Fibroblast of skin of right quadriceps (primary cell): ENCODE measurements at places on chromosomes 12 and 14.

GRCh38 chr12:87152841-87153528 is 876.2 kb downstream of the C12orf50 start:
- no peak for DNase-seq

DNA sequence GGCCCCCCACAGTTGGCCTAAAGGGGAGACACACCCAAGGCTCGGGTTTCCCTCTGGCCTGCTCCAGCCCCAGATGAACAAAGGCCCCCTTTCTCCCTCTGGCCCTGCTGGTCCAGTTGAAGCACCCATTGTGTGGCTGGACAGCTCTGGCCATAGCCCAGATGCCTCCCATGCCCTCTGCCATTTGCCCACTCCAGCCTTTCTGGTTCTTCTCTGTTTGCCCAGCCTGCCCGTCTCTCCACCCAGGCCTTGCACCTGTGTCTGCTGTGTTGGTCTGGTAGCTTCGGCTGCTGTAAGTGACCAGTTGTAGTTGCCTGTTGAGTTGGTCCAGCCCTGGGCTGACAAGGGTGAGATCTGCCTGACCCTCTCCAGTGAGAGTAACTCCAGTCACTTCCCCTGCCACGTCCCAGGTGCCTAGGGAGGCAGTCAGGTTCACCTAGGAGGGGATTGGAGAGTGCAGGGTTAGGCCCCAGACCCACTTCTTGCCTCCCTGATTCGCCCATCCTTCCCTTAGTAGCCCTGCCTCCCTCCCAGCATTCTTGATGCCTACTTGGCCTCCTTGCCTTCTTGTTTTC is 3.0 kb downstream of the B4GALNT1 start:
- no peak for DNase-seq

GRCh38 chr14:64508215-64508776 is 3.7 kb downstream of the ZBTB1 start:
- DNase-seq, result no peak

GRCh38 chr14:53948205-53948884 is 8.3 kb downstream of the BMP4 start:
- DNase-seq, result no peak

- no peak for DNase-seq
Measured at GRCh38 chr12:103529306-103529705, 33.5 kb upstream of the C12orf42 start.

DNA sequence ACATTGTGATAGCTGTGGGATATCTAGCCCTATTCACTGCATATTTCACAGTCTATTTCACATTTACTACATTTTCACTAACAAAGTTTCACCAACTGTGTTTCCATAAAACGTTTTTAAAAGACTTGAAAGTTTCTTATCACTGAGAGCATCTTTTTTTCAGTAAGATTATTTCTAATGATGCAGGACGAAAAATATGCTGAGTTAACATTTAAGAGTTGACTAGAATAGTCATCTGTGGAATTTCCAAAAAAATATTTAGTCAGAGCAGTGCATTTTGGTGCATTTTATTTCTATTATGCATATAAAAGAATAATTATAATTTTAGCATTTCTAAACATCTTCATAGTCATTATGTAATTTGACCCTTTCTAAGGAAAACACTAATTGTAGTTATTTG is 143.8 kb upstream of the CLEC14A start:
- DNase-seq, result no peak

GRCh38 chr12:101927999-101928398 is 50.6 kb downstream of the DRAM1 start:
- DNase-seq, result no peak

DNA sequence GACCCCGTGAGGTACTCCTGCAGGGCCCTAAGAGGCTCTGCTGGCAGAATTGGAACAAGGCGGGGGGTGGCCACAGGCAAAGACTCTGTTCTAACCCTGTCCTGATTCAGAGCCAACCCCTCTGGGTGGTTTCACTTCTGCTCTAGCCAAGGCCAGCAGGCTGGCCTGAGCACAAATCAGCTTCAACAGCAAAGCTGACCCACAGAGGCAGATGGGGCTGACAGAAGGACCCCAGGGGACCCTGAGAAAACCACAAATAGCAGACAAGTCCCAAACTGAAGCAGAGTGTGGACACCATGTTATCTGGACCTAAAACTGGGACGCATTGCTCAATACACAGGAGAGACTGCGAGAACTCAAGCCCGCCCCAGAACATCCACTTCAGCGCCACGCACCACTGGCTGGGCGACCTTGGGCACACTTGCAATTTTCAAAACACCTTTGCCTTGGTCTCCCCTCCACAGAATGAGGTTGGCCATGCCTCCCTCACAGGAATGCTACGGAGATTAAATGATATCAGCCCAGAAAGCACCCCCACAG is 76.4 kb upstream of the DICER1 start:
- no peak for DNase-seq

- DNase-seq, result no peak
Measured at GRCh38 chr14:76117789-76118484, 33.8 kb upstream of the GPATCH2L start.

DNA sequence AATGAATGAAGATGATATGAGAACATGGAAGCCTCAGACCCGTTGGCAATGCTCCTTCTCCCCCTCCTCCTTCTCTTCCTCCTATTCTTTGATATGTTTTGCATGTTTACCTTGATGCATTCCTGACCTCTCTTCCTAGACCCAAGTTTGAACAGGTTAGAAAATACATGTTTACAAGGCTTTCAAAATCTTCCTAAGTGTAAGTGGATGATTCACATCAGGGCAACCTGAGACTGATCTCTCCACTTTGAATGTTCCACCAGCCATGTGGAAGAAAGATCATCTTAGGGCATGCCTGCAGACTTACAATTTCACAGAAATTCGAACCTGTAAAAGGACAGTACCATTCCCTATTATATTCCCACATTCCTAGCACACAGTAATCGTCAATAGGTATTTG is 18.0 kb upstream of the LDHB start:
- DNase-seq, result no peak

DNA sequence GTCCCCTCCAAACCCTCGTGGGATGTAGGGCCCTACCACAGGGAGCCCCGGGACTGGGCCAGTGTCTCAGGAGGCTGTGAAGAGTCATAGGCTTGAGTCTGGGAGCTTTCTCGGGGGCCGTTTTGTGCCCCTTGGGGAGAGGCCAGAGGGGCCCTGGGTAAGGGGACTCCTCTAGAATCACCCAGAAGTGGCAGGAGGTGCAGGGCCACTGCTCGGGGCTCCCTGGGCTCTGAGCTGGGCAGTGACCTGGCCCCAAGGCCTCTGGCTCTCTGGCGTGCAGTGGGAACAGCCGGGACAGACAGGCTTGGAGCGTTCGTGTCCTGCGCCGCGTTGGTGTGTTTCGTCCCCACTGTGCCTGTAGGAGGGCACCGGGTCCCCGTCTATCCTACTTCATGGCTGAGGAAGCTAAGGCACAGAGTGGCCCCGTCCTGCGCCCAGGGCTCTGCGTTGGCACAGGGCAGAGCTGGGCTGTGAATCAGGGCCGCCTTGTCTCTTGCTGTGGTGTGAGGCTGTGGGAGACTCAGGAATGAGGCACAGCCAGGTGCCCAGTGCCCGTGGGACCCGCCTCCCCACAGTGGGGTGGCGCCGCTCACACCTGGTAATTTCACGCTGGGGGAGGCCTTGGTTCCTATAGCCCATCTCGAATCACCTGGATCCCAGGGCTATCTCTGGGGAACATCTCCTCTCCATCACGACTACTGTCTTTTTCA is 23.8 kb upstream of the KIF26A start:
- no peak for DNase-seq

DNA sequence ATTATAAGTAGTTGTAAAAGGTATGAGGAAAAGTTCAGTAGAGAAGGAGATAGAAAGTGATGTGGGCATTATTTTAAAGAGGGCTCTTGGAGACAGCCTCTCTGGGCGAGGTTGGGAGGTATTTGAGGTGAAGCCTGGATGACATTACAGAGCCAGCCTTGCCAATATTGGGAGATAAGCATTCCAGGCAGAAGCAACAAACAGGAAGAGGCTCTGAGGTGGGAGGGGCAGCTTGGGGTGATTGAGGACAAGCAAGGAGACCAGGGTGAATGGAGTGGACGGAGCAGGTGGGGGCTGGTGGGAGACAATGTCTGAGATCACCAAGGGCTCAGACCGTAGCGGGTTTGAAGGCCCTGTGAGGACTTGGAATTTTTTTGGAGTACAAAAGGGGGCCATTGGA is 87.3 kb downstream of the DYRK2 start:
- DNase-seq, result no peak

DNA sequence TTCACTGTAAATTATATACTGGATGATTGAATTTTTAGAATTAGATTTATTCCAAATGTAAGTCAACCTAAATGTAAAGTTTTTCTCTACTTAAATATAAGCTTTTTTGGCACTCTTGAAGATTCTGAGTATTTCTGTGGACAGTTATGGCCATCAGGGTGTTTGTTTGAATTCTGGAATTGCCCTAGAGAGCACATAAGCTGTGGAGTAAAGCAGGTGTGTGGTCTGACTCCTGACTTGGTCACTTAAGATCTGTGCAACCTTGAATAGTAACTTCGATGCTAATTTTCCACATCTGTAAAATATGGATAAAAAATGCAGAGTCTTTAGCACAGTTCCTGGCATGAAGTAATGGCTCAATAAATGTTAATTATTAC is 64.4 kb downstream of the FUT8 start:
- DNase-seq, result no peak

GRCh38 chr14:68390741-68391140 is 402.1 kb downstream of the ZFP36L1 start:
- no peak for DNase-seq

- DNase-seq, result peak; percentile 82
Measured at GRCh38 chr12:46386877-46387629, 14.5 kb upstream of the SLC38A2 start.

DNA sequence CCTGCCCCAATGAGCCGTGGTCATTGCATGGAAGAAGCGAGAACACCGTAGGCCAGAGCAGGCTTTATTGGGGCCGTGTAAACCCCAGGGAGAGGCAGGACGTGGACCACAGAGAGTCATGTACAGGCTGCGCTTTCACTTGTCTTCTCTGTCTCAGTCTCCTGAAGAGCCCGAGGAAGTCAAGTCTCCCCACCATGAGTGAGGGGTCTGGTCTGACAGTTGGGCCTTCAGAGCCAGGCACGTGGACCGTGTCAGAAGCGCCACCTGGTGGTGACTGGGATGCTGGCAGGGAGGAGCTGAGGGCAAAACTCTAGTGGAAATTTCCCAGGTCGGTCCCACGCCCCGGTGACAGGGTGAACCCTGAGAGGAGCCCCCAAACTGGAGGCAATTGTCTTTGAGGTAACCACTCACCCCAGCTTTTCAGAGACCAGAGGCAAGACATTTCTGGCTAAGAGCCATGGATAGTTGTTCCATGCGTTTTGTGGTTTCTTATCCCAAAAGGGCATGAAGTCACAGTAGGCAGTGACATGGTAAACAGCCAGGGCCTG is 17.4 kb downstream of the RPS6KL1 start:
- DNase-seq, result peak; percentile 50

- DNase-seq, result no peak
Measured at GRCh38 chr14:94597788-94598187, 14.4 kb upstream of the SERPINA3 start.

GRCh38 chr12:131737150-131737827 is 26.4 kb downstream of the SFSWAP start:
- peak; percentile 28 for DNase-seq

- peak; percentile 5 for DNase-seq
Measured at GRCh38 chr12:18148961-18149360, 59.0 kb upstream of the RERGL start.

DNA sequence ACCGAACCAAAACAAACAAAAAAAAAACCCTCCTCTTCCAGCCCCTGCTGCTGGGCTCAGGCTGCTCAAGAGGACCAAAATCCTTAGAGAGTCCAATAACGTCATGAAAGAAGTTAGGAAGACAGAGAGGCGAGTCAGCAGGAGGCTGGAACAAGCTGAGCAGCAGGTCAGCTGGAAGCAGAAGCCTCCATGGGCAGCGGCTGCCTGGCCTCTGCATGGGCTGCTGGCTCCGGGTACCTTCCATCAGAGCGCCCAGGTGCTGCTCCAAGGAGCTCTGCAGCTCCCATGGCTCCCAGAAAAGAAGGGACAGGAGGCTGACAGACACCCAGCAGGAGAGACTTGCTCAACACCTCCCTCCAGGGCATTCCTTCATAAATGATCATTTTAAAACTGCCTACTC is 3.2 kb upstream of the KRT2 start:
- no peak for DNase-seq

- DNase-seq, result peak; percentile 66
Measured at GRCh38 chr14:69045857-69046475, 66.9 kb upstream of the ACTN1 start.

GRCh38 chr12:103387385-103387784 is 108.4 kb downstream of the C12orf42 start:
- DNase-seq, result no peak

DNA sequence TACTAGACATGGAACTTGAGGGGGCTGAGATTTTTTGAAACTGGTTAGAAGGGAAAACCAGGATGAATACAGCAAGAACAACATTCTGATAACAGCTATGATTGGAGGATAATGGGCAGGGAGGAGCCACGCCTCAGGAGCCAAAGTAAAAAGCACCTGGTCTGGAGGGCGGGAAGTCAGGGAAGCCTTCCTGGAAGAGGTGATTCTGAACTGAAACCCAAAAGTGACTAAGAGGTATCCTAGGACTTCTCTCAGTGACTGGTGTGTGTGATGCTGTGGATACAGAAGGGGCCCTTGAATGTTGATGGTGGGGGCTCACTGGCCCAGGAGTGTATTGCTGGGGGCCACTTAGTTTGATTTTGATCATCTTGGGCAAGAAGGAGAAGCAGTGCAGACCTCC is 18.8 kb upstream of the GPR68 start:
- no peak for DNase-seq

DNA sequence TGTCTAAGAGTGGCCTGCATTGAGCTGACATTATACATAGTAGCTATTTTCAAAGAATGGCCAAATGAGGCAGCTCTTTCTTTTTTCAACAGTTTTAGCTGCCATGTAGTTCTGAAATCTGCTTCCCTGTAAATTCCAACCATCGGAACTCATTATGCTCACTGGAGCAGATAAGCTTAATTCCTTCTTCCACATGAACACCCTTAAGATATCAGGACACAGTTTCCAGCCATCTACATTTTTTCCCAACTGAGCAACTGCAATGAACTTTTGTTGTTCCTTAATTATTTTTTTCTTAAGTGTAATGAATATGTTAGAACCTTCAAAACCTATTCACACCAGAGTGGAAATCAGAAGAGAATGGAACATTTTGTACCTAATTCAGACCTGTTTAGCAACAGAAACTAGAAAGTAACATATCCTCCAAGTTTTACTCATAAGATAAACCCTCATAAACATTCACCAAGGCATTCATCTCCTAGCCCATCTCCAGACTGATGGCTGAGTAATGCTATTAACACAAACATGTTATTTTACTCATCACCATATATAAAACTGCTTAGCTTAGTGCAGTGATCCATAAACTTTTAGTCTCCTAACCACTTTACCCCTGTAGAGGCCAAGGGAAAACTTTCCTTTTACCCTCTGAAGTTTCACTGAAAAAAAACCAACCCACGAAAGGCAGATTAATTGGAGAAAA is 296.1 kb upstream of the SYT1 start:
- peak; percentile 15 for DNase-seq

- DNase-seq, result no peak
Measured at GRCh38 chr12:40034156-40034555, 71.7 kb downstream of the SLC2A13 start.

DNA sequence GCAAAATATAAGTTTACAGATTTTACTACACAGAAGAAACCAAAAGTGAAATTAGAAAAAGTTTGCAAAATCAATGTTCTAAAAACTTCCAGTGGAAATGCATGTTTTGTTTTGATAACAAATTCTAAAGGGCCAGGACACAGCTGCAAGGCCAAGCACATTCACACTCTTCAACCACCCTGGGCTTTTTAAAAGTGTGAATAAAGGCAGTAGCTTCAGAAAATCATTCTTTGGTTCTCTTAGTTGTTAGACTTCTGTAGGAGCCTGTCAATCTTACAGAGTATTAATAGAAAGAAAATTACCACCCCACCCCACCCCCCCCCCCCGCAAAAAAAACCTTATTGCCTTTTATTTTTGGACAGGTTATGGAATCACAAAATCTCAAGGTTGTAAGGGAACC is 105.2 kb upstream of the EGLN3 start:
- no peak for DNase-seq
